SW480 (cell line): ENCODE measurements at places on chromosomes 6 and 20.

- no peak for DNase-seq
Observed at GRCh38 chr20:12057778-12058177, 140.1 kb downstream of the BTBD3 start.

GRCh38 chr20:958936-959815 is 42.9 kb downstream of the RSPO4 start:
- DNase-seq, result no peak

GRCh38 chr6:26311385-26312095 is 53.5 kb upstream of the BTN3A2 start:
- peak; percentile 73 for DNase-seq

DNA sequence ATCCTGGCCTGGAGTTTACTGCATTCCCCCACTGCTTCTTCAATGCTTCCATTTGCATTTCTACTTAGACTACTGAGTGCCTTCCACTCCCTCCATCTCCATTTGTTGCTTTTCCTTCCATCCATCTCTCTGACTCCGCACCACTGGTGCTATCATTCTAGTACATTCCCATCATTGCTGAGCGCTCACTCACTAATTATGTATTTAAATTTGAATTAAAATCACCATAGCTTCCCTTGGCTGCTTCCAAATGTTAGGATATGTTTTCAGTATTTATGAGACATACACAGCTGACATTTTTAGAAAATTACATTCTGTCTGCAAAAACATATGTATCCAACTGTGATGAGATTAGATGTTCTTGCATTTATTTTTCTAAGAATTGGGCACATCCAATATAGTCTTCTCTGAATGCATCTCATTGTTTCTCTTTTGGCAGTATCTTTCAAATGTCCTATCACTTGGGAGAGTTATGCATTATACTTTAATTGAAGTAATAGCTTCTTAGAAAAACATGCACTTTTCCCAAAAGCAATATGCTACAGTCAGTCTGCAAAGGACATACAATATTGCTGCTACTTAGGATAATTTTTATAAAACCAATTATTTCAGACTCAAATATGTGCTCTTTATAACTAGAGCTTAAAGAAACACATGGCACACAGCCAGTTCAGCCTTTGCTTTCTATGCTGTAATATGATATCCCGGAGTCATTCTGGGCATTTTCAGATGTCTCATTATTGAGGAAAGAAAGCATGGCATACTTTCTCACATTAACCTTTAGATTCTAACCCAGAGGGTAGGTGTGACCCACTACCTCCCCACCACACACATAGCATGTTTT is 12.1 kb upstream of the COL21A1 start:
- peak; percentile 2 for DNase-seq

DNA sequence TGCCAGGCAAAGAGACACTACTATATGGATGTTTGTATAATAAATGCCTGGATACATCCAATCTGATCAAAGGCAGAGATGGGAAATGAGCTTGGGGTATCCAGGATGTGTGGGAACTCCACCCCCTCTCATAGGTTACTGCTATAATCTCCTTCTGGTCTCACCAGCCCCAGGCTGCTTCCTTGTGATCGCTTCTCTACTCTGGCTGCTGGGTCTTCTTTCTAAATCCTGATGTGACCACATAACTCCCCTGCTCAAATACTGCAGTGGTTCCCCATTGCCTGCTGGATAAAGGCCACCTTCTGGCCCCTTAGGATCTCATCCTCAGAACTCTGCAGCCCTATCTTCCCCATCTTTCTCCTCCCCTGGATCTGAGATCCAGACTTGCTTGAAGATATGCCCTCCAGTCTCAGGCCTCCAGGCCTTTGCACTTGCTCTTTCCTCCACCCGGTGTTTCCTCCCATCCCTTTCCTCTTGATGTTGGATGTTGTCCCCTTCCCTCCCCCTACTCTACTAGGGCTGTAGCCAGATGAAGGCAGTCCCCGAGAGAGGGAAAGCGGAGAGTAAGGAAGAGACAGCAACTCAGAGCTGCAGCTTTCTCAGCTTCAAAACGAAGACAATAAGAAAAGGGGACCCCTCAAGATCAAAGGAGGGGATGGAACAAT is 828 bp upstream of the XKR7 start:
- no peak for DNase-seq

GRCh38 chr20:51574248-51575033 is 31.9 kb upstream of the NFATC2 start:
- no peak for DNase-seq

- DNase-seq, result peak; percentile 91
Observed at GRCh38 chr20:21074605-21075336, 31.4 kb downstream of the LINC00237 start.

GRCh38 chr6:129599467-129599866 is 110.5 kb downstream of the ARHGAP18 start:
- DNase-seq, result no peak

DNA sequence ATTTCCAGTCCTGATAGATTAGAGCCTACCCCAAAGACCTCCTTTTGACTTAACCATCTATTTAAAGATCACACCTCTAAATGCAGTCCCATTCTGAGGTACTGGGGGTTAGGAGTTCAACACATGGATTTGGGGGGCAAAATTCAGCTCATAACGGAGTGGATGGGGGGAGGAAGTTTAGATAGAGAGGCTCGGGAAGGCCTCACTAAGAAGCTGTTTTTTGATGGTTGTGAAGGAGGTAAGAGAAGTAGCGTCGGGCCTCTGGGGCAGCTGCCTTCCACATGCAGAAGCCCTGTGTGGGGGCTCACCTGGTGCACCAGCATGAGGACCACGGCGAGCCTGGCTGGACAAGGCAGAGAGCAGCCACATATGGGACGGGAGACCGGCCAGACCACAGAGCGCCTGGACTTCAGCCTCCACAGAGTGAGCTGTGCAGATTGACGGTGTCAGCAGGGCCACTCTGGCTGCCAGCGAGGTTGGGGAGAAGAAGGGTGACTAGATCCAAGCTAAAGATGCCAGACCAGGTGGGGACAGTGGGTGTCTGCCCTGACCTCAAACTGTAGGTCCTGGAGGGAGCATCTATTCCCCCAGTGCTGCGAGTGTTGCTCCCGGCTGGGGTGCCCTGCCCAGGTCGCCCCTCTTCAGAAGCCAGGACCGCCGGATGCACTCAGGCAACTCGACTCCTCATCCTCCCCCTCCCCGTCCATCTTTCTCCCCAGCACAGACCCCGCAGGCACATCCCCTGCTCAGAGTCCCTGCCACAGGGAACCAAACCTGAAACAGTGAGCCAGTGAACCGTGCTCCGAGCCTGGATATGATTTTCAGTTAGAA is 5.1 kb upstream of the SYNJ2 start:
- DNase-seq, result no peak

DNA sequence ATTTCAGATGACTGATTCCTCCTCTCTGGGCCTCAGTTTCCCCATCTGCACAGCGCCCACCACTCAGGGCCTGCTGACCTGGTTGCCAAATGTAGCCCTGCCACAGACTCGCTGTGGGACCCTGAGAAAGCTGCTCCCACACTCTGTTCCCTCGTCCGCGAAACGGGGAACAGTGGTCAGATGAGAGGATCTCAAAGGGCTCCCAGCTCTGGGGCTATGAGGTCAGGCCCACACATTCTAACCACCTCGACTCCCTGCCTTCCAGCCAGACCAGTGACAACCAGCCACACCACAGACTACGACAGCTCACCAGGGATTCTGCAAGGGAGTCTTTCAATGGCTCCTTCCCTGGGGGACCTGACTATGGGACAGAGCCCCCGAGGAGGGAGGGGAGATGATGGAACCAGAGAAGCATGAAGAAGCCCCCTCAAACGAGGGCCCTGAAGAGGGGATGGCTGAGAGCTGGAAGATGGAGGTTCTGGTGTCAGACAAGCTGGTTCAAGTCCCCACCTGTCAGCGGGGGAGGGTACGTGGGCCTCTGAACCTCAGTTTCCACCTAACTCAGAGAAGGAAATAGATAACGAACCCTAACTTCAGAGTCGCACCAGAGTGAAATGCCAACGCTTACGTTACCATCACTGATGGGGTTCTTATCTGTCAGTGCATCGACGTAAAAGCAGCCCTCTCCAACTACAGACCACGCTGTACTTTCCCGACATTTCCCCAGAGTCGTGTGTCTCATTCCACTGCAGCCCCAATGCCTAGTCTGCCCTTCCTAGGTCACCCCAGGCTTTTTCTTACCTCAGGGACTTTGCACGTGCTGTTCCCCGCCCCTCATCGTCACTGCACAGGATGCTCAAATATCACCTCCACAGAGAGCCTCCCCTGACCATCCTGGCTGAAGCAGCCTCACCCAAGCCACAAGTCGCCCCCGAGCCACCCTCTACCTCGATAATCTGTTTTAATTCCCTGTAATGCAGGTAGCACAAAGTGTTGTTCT is 60.5 kb downstream of the PREX1 start:
- DNase-seq, result no peak

DNA sequence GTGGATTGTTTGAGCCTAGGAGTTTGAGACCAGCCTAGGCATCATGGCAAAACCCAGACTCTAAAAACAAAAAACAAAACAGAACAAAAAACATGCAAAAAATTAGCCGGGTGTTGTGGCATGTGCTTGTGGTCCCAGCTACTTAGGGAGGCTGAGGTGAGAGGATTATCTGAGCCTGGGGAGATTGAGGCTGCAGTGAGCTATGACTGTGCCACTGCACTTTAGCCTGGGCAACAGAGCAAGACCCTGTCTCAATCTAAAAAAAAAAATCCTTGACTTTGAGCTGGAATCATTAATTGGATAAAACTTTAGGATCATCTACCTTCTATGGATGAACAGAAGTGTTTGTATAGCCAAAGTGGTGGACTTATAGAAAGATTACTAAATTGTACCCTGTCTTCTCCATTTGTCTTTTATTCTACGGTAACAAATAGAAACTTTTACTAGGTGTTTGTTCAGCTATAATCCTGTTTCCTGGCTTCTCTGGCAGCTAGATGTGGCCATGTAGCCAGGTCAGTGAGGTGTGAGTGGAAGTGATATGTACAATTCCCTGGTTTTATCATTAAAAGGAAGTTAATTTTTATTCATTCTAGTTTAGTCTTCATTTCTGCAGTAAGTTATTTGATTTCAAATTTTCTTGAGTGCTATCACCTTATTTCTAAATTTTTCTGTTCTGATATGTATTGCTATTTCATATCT is 108.3 kb upstream of the RNF24 start:
- no peak for DNase-seq

- peak; percentile 43 for DNase-seq
Observed at GRCh38 chr20:59042151-59042795, at the start of gene PRELID3B. Gene PRELID3B (minus strand): TSS chr20:59042786. CDS start chr20:59042730, 56 bp downstream.

DNA sequence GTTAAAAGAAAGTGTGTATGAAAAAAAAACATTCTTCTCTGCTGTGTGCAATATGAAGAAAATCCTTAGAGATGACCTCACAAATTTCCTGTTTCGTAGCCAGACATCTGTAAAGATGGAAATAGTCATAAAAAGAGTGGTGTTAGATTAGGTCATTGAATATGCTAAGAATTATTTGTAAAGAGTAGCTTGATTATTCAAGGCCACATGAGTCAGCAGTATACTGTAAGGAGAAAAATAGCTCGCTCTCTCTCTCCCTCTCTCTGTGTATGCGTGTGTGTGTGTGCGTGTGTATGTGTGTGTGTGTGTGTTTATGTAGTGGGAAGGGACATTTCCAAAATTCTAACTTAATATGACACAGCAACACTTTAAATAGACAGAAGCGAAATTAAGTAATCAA is 78.8 kb downstream of the PTCHD4 start:
- DNase-seq, result no peak

- no peak for DNase-seq
Observed at GRCh38 chr6:144666781-144667180, 381.6 kb downstream of the UTRN start.

DNA sequence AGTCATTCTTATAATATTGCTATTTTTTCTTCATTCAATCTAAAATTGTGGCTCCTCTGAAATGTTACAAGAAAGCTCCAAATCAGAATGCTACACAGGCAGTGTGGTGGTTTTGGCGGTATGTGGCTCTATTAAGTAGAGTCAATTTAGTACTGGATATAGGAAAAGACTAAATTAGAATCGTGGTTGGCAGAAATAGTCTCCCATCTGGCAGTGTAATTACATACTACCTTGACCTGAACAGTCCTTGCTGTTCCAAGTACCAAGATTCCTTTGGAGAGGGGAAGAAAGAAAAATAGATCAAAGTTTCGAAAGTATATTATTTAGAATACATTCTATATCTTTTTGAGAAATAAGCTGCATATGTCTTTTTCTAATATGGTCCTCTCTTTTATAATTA is 78.2 kb downstream of the C6orf118 start:
- DNase-seq, result no peak

DNA sequence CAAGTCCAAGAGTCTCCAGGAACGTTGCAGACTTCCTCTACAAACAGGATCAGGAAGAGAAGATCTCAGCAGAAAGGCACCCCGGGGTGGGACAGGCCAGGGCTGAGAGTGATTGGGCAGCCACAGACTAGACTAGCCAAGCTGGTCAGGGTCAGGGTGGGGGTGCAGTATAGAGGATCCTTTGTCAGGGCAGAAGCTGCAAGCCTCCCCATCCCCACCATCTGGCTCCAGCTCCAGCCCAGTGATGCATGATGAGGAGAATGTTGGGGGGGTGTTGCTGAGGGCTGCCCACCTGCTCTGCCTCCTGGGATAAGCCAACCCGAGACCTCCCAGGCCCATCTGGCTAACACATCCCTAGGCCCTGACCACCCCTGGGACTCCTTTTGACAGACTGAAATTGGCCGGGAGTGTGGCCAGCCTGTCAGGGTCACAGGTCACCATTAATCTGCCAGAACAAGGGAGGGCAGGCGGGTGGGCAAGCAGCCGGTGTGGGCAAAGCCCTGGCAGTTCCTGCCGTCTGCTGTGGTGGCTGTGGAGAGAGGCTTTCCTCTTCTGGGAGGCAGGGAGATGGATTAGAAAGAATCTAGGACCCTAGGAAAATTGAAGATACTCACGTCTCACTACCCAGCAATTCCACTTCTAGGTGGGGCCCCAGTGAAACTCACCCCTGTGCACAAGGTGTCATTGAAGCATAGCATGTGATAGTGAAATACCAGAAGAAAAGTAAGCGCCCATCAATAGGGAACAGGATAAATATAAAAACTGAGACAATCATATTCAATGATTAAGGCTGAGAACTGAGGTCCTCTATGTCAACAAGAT is 22.1 kb upstream of the SNTA1 start:
- no peak for DNase-seq

GRCh38 chr6:31170600-31170881 is at the start of gene POU5F1:
Gene POU5F1 (minus strand): TSS chr6:31170682. CDS start chr6:31170620, 62 bp downstream.
- no peak for DNase-seq

GRCh38 chr20:3560578-3560977 is 89.8 kb downstream of the ATRN start:
- no peak for DNase-seq

GRCh38 chr20:44773070-44773829 is 27.6 kb downstream of the KCNK15 start:
- no peak for DNase-seq

GRCh38 chr20:21339499-21339898 is 36.4 kb downstream of the XRN2 start:
- no peak for DNase-seq

GRCh38 chr6:52310932-52311331 is 26.4 kb upstream of the MCM3 start:
- no peak for DNase-seq

DNA sequence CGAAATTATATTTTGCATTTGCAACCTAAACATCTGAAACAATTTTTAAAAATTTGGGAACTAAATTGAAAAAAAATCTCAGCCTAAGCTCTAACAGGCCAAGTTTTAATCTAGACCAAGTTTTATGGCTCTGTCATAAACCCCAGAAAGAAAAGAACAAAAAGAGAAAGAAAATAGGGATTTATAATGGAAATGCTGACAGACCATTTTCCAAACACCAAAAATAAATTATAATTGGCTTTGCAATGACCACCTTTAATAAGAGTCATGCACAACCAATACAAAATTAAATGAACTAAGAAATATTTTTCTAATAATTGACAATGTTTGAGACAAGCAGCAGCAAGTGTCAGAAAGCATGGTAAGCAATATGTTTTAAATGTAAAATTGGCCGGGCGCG is 72.6 kb downstream of the WDR27 start:
- DNase-seq, result no peak
